Right lung (tissue), 10 donors: ENCODE measurements at places on chromosomes 5 and 9. TPM values are rescaled to one million over a fixed set of nuclear protein-coding genes. Genes with fewer than 3 reads are reported as not detected.

GRCh38 chr9:127021664-127022363 is 100.6 kb downstream of the ANGPTL2 start:
- peak; percentile 94 for DNase-seq

DNA sequence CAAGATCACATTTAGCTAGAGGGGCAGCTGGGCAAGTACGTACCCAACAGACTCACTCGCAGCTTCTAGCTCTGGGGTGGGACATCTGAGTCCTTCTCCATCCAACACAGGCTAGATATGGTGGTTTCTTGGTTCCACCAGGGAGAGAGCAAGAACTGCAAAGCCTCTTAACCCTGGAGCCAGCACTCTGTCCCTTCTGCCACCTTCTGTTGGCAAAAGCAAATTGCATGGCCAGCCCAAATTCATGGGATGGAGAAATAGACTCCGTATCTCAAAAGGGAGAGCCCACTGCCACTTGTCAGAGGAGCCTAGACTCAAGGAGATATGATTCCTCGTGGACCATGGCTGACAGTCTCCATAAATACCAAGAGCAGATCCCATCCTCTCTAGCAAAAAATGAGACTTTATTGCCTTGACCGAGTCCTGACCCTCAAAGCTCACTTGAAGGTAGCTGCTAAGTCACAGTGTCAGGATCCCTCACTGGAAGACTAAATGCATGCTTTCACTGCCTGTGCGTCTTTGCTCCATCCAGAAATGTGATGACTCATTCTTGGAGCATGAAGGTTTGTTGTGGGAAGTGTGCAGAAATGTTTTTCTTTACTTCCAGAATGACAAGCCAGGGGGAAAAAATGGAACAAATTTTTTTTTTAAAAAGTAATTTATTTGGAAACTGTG is 28.8 kb upstream of the ROR2 start:
- no peak for DNase-seq

DNA sequence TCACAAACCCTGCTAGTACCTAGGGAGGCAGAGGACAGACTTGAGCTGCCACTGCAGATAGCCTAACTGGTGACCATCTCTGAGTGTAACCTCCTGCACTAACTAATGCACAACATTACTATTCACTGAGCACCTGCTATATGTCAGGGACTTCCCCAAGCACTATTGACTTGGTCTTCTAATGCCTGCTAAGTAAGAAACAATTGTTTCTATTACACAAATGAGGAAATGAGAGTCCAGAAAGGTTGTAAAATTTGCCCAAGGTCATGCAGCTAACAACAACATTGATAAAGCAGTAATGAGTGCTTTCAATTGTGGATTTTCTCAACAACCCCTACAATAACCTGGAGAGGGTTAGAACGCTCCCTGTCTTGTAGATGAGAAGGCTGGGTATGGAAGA is 183.7 kb downstream of the ZNF462 start:
- DNase-seq, result no peak

GRCh38 chr9:2473681-2474080 is 147.9 kb upstream of the VLDLR start:
- no peak for DNase-seq

- DNase-seq, result no peak
Measured at GRCh38 chr5:179192185-179192890, 132.2 kb downstream of the ZNF354C start.

- no peak for DNase-seq
Measured at GRCh38 chr5:102523541-102524175, 24.9 kb upstream of the SLCO6A1 start.

GRCh38 chr5:59831326-59832010 is 62.1 kb downstream of the PDE4D start:
- no peak for DNase-seq

- no peak for DNase-seq
Measured at GRCh38 chr9:119839888-119840287, 470.7 kb upstream of the BRINP1 start.

GRCh38 chr5:159825551-159826051 is 90.7 kb upstream of the ADRA1B start:
- peak; percentile 29 for DNase-seq

DNA sequence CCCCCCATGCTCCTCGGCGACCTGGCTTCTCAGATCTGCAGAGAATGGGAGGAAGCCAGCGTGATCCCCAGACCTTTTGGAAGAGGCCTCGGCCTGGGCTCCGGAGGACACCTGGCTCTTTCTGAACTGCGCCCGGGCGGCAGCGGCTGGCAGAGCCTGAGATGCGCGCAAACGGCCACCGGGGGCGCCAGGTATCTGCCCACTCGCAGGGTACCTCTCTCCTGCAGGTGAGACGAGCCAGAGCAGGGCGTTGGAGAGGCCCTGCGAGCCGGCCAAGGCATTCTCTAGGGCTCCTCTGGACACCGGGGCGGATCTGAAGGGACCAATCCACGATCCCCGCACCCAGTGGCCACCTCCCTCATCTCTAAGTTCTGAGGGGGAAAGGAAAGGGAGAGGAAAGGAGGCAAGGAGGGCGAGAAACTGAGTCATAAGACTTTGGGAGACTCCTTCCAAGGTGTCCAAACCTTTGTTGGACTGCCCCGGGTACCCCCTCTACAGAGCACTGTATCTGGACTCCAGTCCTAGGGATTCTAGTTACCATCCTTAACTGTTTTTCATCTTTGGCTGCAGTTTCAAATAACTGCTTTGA is 55.0 kb upstream of the SLC46A2 start:
- DNase-seq, result no peak

GRCh38 chr9:100377015-100377414 is 24.3 kb upstream of the TEX10 start:
- DNase-seq, result no peak

DNA sequence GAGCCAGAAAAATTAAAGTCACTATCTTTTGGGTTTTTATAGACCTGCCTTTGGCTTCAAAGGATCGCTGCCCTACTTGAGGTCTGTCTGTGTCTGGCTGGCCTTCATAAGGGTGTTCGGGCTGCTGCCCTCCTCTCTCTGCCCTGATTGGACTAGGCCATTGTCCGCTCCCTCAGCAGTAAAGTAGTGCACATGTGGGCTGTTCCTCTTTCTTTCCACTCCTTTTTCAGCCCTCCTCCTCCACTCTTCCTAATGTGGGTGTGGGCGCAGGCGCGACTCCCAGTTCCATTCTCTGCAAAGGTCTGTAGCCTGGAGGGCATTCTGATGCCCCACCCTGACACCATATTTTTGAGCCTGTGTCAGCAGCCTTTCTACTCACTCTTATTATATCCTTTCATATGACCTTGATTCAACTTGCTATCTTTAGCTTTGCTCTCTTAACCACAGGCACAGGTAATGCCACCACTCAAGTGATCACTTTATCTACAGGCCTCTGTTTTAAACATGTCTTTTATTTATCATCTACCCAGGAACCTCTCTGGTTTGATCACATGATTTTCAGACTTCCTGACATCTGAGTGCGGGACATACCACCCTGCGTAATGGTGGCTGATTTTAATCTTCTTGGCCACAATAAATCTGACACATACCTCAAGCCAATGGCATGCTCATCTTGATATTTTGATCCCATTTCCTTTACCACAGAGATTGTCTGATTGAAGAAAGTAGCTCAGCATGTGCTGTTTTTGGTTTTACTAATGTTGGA is 144.5 kb downstream of the AOPEP start:
- DNase-seq, result no peak

INSYN2B gene
- 5.2 TPM for polyA plus RNA-seq

PRUNE2 gene
- 3.3 TPM for polyA plus RNA-seq

PCDHGC5 gene
- 0.76 TPM for polyA plus RNA-seq

SPINK13 gene
- 1.2 TPM for polyA plus RNA-seq

ORM2 gene
- polyA plus RNA-seq, result 1.4 TPM
